Activated CD4-positive, CD25-positive, alpha-beta regulatory T cell treated with anti-CD3 and anti-CD28 coated beads, Interleukin-2, amount 50 U/mL, for 72 hours (primary cell): ENCODE measurements at places on chromosomes 16 and 17.
A peak's percentile ranks its signal among the peaks of the same experiment; 100 is the strongest.

GRCh38 chr16:30527635-30528178 is 1.3 kb upstream of the ZNF768 start:
- no peak for DNase-seq

DNA sequence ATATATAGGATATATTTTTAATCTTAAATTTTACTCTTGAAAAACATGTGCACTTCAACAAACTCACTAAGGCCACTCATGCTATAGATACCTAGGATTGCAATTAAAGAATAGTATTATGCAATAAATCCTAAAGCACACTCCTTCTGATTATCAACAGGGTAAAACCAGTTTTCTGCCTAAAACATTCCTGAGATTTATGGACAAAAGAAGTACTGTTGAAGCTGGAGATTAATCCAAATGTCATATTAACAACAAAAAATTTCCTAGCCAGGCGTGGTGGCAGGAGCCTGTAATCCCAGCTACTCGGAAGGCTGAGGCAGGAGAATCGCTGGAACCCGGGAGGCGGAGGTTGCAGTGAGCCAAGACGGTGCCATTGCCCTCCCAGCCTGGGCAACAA is 21.4 kb downstream of the CHCT1 start:
- DNase-seq = no peak

DNA sequence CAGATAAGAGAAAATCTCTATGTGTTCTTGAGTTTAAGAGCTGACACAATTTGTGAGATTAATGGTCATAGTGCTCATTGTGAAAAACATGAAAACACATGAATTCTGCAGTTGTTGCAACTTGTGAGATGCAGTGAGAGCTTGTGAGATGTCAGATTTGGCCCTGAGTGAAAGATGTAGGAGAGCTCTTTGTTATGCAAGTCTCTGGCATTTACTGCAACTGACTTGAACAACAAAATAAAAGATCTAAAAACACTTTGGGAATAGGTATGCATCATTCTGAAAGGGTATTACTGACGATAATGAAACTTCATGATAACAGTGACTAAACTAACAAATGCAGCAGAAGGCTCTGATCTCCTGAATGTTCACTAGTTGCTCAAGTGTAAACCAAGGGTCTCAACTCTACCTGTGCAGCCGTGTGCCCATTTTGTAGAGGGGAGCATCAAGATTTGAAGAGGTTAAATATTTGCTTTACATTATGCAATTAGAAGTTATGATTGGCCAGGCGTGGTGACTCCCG is 50.8 kb upstream of the SMIM36 start:
- no peak for DNase-seq

- DNase-seq = no peak
These were observed 128.4 kb downstream of the WWOX start for GRCh38 chr16:78227855-78228254.

GRCh38 chr17:79945591-79946255 is 89.9 kb downstream of the TBC1D16 start:
- peak; percentile 17 for DNase-seq

DNA sequence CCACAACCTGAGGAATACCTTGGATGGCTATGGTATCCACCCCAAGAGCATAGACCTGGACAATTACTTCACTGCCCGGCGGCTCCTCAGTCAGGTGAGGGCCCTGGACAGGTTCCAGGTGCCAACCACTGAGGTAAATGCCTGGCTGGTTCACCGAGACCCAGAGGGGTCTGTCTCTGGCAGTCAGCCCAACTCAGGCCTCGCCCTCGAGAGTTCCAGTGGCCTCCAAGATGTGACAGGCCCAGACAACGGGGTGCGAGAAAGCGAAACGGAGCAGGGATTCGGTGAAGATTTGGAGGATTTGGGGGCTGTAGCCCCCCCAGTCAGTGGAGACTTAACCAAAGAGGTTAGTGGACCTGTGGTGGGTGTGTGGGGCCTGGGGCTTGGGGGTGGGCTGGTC is 3.1 kb downstream of the NFE2L1 start:
- no peak for DNase-seq

GRCh38 chr17:8894673-8895578 is 27.5 kb upstream of the PIK3R6 start:
- peak; percentile 39 for DNase-seq

- DNase-seq = no peak
These were observed 73.9 kb upstream of the KIFC3 start for GRCh38 chr16:57876210-57876609.

DNA sequence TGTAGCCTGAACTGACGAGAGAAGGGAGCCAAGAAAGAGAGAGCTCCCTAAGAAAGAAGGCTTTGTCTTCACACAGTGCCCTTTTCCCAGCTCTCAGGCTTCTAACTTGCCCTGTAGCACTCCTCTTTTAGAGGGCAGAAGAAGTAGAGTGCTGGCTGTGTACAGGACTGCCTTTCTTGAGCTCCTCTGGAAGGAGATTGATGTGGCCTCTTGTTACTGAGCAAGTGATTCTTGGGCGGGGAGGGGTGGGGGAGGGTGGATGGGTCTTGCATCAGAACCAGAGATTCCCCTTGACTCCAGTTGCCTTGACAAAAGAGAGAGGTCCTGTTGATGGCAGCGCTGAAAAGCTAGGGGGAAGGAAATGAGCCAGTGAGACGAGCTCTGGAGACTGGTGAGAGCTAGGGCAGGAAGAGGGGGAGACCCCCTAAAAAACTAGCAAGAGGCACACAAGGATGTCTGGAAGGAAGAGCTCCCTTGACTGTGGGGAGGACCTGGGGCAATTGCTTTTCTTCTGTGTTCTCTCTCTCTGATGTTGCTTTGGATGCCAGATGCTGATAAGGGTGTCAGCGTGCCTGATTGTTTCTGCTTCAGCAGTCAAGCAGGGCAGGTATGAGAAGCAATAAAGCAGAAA is 18.4 kb downstream of the GPR179 start:
- no peak for DNase-seq
